Aorta (tissue), 5 donors: ENCODE measurements at places on chromosomes 11 and 22.

DNA sequence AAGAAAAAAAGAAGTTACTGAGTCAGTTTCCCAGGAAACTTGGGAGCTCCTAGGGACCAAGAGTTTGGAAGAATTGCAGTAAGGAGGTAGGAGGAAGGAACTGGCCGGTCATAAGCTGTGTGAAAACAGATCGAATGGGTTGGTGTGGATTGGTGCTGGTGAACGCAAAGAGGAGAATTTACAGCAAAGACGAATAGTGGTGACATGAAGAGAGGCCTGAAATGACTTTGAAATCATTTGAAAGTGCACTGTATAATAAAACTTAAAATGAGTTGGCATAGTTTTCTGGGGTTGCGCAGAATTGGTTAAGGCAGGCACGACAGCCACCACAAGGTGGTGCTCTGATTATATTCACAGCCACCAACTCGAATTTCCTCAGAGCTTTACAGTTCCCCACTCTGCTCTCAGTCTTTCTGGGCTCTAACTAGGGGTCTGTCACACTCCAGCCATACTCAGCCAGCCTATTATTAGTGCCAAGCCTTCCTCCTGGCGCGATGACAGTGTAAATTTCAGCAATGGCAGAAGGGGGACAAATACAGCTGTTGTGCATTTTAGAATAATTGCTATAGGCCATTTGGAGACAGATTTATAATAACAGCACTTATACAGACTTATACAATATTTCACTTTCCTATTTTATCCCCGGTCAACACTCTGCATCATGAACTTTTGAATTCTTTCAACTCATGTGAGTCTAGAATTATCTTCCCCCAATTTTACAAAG is 8.3 kb upstream of the HTR3B start:
- no peak for DNase-seq

- no peak for DNase-seq
Measured at GRCh38 chr22:46061501-46062231, 84.7 kb upstream of the WNT7B start.

DNA sequence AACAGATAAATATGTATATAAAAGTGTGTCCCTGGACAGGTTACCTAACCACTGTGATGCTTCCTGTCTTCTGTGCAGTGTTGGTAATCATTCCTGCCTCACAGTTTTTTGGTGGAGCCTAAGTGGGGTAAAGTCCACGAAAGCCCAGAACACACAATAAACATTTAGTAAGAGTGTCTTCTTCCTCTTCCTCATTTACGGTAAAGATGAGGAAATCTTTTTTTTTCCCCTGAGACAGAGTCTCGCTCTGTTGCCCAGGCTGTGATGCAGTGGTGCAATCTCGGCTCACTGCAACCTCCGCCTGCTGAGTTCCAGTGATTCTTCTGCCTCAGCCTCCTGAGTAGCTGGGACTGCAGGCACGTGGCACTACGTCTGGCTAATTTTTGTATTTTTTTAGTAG is 117.1 kb downstream of the LDLRAD3 start:
- peak; percentile 61 for DNase-seq

DNA sequence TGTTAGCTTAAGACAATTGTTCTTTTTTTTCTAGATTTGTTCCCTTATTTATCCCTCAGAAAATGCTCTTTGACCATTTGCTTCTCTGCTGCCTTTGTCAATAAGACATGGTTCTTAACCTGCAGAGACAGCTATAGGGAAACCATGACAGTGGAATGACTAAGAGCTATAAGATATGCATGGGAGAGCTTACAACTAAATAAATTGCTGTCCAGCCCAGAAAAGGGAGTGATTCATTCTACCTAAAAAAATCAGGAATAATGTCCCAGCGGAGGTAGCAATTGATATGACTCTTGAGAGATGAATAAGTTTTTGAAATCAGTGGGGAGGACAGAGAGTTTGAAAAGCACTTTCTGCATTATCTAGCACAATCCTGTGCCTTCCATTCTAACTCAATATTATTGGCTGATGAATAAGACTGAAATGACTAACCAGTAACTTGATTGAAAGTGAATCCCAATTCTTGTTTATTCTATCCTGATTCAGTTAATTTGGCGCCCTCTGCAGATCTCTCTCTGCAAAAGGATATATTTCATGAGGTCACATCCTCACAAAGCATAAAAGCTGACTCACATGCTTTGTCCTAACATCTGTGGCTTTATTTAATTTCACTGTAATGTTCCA is 680.5 kb upstream of the API5 start:
- DNase-seq: no peak

DNA sequence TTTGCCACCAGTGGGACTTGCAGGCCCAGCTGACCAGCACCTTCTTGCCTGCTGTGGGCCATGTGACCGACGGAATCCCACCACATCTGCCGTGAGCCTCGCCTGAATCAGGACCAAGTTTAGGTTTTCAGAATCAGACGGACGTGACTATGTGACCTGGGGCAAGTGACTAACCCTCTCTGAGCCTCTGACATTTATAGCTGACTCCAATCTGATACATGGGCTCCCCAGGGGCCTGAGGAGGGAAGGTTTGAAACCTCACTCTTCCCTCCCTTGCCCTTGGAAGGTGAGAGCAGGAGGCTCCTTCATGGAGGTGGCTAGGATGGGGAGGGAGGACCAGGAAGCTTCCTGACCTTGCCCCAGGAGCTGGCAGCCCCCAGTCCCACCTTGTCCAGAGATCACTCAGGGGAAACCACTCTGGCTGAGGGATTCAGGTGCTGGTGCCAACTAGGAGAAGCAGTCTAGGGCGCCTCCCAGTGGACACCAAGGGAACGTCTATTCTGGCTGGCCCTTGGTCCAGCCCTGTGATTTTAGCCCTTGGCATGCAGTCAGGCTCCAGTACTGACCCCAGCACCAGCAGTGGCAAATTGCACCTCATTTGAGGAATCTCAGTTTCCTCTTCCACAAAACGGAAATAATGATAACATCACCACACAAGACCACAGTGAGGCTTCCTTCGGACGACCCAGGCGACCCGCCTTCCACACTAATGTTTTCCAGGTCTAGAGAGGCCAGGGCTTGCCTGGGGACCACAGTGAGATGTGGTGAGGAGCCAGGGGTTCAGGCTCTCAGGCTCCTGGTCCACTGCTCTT is 47.2 kb upstream of the SYT7 start:
- DNase-seq: peak; percentile 83

DNA sequence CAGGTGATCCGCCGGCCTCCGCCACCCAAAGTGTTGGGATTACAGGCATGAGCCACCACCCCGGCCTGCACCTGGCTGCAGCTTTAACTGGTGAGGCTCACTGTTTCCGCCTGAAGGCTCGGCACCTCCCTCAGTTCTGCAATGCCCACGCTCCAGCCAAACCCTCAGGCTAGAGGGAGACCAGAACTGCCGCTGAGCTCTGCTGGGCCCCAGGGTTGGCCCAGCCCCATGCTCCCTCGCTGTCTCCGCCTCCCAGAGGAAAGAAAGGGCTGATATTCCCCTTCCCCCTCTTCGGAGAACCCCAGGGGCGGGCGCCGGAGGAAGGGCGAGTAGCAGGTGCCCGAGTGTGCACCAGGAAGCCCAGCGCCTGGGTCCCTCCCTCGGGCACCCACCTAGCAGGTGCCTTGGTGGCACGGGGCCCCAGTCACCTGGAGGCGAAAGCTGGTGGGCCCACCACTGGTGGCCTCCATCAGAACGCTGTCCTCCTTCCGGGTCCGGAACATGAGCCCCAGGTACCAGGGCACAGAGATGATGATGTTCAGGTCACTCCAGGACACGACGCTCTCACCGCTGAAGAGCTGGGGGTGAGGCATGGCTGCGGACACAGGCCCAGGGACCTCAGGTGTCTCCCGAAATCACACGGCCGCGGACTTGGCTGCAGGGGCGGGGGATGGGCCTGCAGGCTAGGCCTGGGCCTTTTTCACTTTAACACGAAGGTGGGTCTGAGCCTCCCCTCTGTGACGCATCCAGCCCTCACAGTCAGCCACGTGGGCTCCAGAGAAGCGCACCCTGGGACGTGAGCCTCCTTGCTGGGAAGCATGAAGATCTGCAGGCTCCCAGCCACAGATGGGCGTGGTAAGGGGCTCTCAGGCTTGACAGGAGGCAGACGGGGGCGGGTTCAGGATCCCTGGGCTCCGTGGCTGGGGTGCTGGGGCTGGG is 73.3 kb downstream of the TRMU start:
- DNase-seq: no peak

GRCh38 chr11:128519338-128519737 is 68.0 kb downstream of the ETS1 start:
- no peak for DNase-seq

- DNase-seq: no peak
Measured at GRCh38 chr11:121452609-121453150, at the start of gene SORL1-AS1. SORL1-AS1 (minus strand) TSS chr11:121452967.

- DNase-seq: no peak
Measured at GRCh38 chr22:28986366-28986765, 75.3 kb downstream of the C22orf31 start.

- DNase-seq: no peak
Measured at GRCh38 chr11:120218695-120219033, 7.8 kb downstream of the OAF start.

DNA sequence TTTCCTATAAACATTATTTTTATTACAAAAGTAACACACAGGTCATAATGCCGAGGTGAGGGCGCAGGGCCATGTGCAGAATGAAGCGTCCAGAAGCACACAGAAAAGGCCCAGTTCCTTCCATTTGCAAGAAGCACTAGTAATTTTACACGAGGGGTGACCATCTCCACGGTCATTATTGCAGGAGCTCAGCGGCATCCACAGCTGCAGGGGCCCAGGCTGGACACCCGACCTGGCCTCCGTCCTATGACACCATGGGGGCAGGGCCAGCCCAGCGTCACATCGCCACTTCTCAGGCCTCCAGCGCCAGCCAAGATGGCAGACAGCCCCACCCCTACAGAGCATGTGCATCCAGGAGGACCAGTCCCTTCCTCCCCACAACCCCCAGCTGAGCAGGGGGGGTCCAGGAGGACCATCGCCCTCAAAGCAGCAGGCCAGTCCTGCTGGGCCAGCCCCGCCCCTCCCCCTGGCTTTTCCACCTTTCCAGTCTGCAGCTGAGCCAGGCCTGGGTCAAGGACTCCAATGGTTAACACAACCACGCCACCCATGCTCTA is 3.5 kb downstream of the IGF2 start:
- no peak for DNase-seq

- DNase-seq: no peak
Measured at GRCh38 chr11:117976445-117976844, 9.7 kb upstream of the IL10RA start.

GRCh38 chr11:92390783-92391182 is 166.2 kb downstream of the FAT3 start:
- no peak for DNase-seq

GRCh38 chr22:19555651-19556050 is 31.4 kb upstream of the CLDN5 start:
- no peak for DNase-seq

- DNase-seq: no peak
Measured at GRCh38 chr11:581752-582151, 5.5 kb downstream of the PHRF1 start.

- no peak for DNase-seq
Measured at GRCh38 chr11:34145073-34145472, 39.6 kb downstream of the NAT10 start.

DNA sequence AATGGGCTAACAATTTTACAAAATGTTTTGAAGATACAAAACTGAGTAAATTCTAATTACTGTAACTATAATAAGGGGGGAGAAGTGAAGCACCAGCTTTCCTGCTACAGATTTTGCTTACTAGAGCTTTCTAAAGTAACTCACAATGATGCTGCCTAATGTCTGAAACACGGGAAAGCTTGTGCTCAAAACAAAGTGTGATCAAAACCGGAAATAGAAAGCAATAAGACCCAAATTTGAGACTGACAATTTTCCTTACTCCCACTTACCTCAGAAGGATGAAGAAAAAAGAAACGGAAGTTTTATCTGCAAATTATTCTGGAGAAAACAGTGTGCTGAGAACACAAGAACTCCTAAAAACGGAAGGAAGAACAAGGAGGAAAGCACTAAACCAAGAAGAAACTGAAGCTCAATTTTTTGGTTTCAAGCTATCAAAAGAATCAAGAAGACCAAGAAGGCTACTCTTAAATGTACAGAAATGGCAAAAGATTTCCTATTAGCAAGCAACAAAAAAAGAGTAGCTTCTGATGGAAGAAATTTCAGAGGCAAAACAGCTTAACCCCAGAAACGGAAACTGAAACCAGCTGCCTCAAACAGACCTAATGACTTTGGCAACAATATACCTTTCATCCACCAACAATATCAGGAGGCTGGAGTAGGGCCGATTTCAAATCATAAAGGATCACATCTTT is 33.4 kb downstream of the AMBRA1 start:
- DNase-seq: no peak

DNA sequence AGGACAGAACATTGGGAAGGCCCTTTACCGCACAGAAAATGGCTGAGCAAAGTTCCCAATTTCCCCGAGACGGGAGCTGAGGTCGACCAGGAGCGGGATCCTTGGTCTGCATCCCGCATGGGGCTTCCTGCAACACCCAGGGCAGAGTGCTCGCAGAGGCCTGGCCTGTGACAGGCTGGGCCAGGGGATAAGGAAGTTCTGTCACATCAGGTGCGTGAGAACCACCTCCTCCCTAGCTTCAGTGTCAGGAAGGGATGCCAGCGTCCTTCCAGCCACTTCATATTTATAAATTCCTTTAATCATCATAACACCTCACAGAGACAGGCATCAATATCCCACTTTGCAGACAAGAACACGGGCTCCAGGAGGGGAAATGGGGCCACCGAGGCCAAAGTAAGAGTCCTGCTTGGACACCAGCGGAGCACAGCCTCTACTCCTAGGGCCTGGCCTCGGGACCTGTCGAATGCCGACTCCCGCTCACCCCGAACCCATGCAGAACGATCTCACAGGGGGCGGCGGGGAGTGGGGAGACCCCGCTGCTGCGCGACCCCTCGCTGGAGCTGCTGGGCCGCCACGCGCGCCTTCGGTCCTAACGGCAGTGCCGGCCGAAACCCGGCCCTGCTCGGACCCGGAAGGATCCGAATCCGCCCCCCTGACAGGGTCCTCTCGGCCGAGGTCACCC is 532 bp downstream of the BET1L start:
- peak; percentile 60 for DNase-seq

- DNase-seq: no peak
Measured at GRCh38 chr11:14881576-14882193, 10.3 kb downstream of the CYP2R1 start.

DNA sequence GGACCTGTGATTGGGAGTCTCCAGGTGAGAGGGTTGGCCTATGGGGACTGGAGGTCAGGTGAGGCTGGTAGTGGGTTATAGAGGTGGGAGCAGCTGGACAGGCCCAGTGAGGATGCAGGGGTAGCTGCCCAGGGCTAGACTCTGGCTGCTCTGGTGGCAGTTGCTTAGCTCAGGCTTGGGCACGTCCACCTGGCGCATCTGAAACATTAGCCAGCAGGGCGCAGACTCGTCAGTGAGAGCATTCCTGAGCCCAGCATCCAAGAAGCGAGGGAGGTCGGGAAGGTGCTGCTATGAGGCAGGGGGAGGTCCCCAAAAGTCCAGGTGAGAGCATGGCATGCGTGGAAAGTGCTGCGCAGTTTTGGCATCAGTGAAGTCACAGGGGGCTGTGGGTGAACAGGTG is 3.5 kb upstream of the GGT1 start:
- no peak for DNase-seq

GRCh38 chr22:36881504-36882245 is 20.9 kb downstream of the NCF4 start:
- no peak for DNase-seq

- no peak for DNase-seq
Measured at GRCh38 chr11:102237096-102237735, 80.1 kb upstream of the BIRC3 start.

GRCh38 chr22:49956418-49956770 is 4.2 kb upstream of the PIM3 start:
- no peak for DNase-seq
